ENCODE measurements at places on chromosomes 12 and 14.

- DNase-seq = no peak
These were observed 252.4 kb upstream of the CPNE8 start for GRCh38 chr12:39157696-39158342.

- no peak for DNase-seq
These were observed 120.5 kb downstream of the DIP2B start for GRCh38 chr12:50625029-50625925.

- no peak for DNase-seq
These were observed 599 bp upstream of the CPSF6 start for GRCh38 chr12:69238589-69239351.

DNA sequence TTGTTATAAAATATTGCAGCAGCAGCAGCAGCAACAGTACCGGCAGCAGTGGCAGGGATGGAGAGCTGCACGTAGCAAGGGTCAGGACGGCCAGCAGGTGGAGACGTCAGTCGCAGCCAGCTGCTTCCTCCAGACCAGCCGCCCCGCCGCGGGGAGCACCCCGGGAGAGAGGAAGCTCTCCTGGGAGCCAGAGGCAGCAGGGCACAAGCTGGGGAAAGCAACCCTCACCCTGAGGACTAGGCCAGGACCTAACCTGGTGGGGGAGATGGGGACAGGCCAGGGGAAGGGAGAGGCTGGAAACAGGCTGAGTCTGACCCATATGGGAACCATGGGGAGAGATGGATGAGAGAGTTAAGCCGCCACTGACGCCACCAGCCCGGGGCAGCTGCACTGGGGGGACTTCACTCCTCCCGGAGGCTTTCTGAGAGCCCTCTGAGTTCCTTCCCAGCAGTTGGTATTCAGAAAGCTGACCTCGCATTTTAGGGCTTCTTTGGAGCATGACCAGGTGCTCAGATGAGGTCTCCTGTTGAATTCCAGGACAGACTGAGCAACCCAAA is 56.3 kb downstream of the SPTB start:
- peak; percentile 71 for DNase-seq

GRCh38 chr14:104462651-104463630 is 116.6 kb upstream of the C14orf180 start:
- peak; percentile 7 for DNase-seq
